ENCODE measurements at places on chromosomes 7 and 10. TPM values are rescaled to one million over a fixed set of nuclear protein-coding genes. Genes with fewer than 3 reads are reported as not detected.
A peak's percentile ranks its signal among the peaks of the same experiment; 100 is the strongest.

The PPP1R17 gene
- not detected for total RNA-seq

The AKR1C8 gene
- total RNA-seq: not detected

- peak; percentile 91 for DNase-seq
- peaks cover 6% of the 10 kb centered on the region for H3K36me3 ChIP-seq
- no peaks in the 10 kb centered on the region for H3K27me3 ChIP-seq
- H3K27ac ChIP-seq: no peak overlapping the region
Observed at GRCh38 chr10:61974601-61975390, 73.3 kb downstream of the ARID5B start.

- H3K4me1 ChIP-seq: peaks cover 7% of the 10 kb centered on the region
- H3K4me3 ChIP-seq: no peak overlapping the region
- H3K27ac ChIP-seq: no peak overlapping the region
- no peaks in the 10 kb centered on the region for H3K36me3 ChIP-seq
- no peaks in the 10 kb centered on the region for H3K27me3 ChIP-seq
Observed at GRCh38 chr7:85529831-85530230, 343.0 kb upstream of the SEMA3D start.

DNA sequence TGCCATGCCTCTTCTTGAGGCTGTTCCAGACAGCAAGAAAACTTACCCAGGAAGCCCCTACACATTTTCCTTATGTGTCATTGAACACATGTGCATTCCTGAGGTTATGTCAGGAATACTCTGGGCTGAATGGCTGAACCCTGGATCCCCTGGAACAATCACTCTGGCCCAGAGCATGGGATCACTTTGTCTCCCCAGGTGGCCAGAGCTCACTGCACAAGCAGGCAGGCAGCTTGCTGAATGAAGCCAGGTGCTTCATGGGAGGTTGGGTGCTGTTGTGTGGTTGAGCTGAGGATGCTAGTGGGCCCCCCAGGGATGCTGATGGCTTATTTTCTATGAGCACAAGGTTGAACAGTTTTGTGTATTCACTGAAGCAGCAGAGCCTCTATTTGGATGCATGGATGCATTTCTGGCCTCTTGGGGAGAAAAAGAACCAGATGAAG is 54.7 kb upstream of the NPTX2 start:
- H3K4me1 ChIP-seq: no peaks in the 10 kb centered on the region
- DNase-seq: no peak
- H3K27me3 ChIP-seq: no peaks in the 10 kb centered on the region
- H3K36me3 ChIP-seq: no peaks in the 10 kb centered on the region
- no peak overlapping the region for H3K4me3 ChIP-seq

GRCh38 chr10:7902413-7902812 is 84.1 kb downstream of the TAF3 start:
- H3K27me3 ChIP-seq: no peaks in the 10 kb centered on the region
- H3K4me1 ChIP-seq: peaks cover 3% of the 10 kb centered on the region
- no peak overlapping the region for H3K4me3 ChIP-seq
- no peak for DNase-seq
- H3K36me3 ChIP-seq: no peaks in the 10 kb centered on the region
- no peak overlapping the region for H3K27ac ChIP-seq

DNA sequence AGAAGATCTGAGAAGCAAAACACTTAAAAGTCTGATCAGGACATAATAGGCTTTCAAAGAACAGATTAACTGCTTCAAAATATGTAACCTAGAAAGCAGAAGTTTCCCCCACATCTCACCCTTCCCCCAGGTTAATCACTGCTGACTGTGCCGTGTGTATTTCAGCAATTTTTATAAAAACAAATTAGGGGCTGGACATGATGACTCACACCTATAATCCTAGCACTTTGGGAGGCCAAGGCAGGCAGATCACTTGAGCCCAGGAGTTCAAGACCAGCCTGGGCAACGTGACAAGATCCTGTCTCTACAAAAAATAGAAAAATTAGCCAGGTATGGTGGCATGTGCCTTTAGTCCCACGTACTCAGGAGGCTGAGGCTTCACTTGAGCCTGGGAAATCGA is 67.6 kb upstream of the GATA3 start:
- no peak overlapping the region for H3K27ac ChIP-seq
- no peaks in the 10 kb centered on the region for H3K4me1 ChIP-seq
- DNase-seq: no peak
- no peaks in the 10 kb centered on the region for H3K27me3 ChIP-seq
- no peak overlapping the region for H3K4me3 ChIP-seq

DNA sequence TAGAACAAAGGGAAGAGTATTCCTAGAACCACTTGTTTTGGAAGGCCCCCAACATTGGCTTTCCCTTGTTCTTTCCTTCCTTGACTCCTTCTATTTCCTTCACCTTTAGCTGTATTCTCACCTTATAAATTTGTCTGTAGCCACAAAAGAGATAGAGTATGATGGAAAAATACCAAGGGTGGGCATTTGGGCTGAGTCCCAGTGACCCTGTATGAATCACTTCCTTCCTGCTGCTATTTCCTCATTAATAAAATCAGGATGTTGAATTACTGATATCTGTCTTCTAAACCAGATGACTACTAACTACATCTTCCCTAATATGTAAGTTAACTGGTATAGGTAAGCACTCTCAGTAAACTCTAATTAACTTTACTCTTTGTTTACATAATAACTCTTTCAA is 55.1 kb downstream of the IFIT5 start:
- no peak overlapping the region for H3K4me3 ChIP-seq
- H3K27ac ChIP-seq: no peak overlapping the region
- H3K36me3 ChIP-seq: no peaks in the 10 kb centered on the region
- no peak for DNase-seq
- peaks cover 16% of the 10 kb centered on the region for H3K4me1 ChIP-seq
